ENCODE measurements at places on chromosomes 6 and 20. TPM values are rescaled to one million over a fixed set of nuclear protein-coding genes. Genes with fewer than 3 reads are reported as not detected.

The MAS1 gene
- not detected for total RNA-seq

- no peak for DNase-seq
- H3K27ac ChIP-seq: no peak overlapping the region
- no peaks in the 10 kb centered on the region for H3K4me1 ChIP-seq
Observed at GRCh38 chr6:2909718-2910117, 6.6 kb upstream of the SERPINB9 start.

DNA sequence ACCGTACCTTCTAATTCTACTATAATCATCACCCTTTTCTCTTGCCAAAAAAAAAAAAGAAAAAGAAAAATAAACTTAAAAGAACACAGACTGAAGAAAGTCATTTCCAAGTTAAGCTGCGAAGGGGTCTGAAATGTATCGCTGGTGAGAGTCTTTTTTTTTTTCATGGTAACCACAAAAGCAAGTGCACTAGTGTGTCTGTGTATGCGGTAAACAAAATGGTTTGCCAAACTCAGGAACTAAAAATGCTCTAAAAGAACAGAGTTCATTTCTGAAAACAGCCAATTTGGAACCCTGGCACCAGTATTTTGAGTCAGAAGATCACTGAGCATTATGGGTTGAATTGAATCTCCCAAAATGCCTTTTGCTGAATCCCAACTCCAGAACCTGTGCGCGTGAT, 46.6 kb downstream of the CDH4 start:
- no peaks in the 10 kb centered on the region for H3K27me3 ChIP-seq
- no peak overlapping the region for H3K4me3 ChIP-seq
- H3K27ac ChIP-seq: no peak overlapping the region
- H3K4me1 ChIP-seq: no peaks in the 10 kb centered on the region
- DNase-seq: no peak

- peak; percentile 37 for DNase-seq
- peaks cover 6% of the 10 kb centered on the region for H3K4me1 ChIP-seq
- H3K27me3 ChIP-seq: no peaks in the 10 kb centered on the region
- H3K27ac ChIP-seq: peak overlapping the region; percentile 49
- H3K4me3 ChIP-seq: no peak overlapping the region
Observed at GRCh38 chr20:62227591-62227976, 7.5 kb upstream of the HRH3 start.

GRCh38 chr6:132527791-132528190, 10.3 kb upstream of the TAAR9 start:
- no peaks in the 10 kb centered on the region for H3K4me1 ChIP-seq
- H3K27ac ChIP-seq: no peak overlapping the region

DNA sequence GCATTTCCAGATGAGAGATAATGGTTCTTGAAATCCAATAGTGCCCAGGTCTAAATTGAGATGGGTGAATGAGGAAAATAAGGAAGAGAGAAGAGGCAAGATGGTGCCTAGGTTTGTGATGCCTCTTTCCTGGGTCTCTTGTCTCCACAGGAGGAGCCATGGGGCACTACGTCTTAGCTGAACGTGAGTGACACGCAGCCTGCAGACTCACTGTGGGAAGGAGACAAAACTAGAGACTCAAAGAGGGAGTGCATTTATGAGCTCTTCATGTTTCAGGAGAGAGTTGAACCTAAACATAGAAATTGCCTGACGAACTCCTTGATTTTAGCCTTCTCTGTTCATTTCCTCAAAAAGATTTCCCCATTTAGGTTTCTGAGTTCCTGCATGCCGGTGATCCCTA, 6.8 kb downstream of the HFE start:
- DNase-seq: no peak
- H3K36me3 ChIP-seq: no peaks in the 10 kb centered on the region
- no peaks in the 10 kb centered on the region for H3K4me1 ChIP-seq
- no peaks in the 10 kb centered on the region for H3K27me3 ChIP-seq

Measured in pancreas (tissue), 10 donors.